Stimulated activated CD4-positive, alpha-beta T cell treated with anti-CD3 and anti-CD28 coated beads, Interleukin-12 subunit alpha, Interleukin-12 subunit beta, amount 100 ng/mL, for 24 hours (primary cell): ENCODE measurements at places on chromosomes 1 and 21.
A peak's percentile ranks its signal among the peaks of the same experiment; 100 is the strongest.

GRCh38 chr1:220999872-221000863 lies 120.9 kb downstream of the HLX start:
- DNase-seq = no peak

DNA sequence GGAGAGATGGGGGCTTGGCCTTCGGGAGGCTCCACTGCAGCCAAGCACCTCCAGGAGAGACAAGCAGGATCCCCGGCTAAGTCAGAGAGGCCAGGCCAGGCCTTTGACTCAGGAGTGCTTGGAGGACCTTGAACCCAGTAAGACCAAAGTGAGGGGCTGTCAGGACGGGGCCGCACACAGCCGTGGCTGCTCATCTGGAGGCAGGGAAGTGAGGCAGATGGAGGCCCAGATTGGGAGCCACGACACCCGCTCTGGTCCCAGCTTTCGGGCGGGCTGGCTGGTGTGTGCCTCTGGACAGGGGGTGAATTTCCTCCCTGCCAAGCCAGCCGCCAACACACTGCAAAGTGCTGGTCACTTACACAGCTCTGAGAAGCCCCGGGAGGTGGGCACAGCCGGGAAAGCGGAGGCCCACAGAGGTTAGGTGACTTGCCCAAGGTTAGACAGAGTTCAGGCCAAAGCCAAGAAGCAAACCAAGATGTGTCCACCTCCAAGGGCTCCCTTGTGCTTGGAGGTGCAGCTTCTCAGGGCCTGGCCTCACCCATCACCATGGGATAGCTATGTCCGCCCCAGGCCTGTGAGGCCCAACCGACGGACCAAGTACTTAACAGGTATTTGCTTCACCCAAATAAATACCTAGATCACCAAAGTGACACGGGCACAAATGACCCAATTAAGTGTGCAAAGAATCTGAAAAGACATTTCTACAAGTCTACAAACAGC lies 58.3 kb downstream of the CHD5 start:
- no peak for DNase-seq

- DNase-seq = peak; percentile 76
These were observed 2.7 kb upstream of the MYOC start for GRCh38 chr1:171654942-171655745.

DNA sequence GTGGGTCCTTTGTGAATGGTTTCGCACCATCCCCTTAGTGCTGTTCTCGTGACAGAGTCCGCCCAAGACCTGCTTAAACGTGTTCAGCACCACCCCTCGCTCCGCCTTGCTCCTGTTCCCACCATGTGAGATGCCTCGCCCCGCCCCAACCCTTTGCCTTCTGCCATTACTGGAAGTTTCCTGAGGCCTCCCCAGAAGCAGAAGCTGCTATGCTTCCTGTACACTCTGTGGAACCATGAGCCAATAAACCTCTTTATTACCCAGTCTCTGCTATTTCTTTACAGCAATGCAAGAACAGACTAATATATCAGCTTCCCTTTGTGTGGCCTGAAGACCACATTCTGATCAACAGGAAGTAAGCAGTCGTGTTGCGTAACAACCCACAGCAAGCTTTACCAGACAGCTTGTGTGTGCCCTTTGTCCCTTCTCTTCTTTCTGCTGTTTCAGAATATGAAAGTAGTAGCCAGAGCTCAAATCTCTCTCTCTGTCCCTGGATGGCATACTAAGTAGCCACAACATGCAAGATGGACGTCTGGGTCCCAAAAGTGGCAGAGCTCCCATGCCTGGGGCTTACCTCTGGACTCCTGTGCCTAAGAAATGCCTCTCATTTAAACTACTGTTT lies 14.1 kb downstream of the HENMT1 start:
- peak; percentile 33 for DNase-seq

DNA sequence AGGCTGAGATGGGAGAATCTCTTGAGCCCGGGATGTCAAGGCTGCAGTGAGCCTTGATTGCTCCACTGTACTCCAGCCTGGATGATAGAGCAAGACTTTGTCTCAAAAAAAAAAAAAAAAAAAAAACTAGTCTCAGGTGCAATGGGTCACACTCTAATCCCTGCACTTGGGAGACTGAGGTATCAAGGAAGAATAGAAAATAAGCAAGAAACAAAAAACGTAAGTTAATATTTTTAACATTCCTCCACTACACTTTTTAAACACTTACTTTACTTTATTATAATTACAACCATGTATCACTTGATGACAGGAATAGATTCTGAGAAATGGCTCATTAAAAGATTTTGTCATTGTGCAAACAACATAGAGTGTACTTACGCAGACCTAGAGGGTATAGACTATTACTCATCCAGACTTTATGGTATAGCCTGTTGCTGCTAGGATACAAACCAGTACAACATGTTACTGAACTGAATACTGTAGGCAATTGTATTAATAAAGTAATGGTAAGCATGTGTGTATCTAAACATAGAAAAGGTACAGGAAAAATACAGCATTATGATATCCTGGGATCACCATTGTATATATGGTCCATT lies 1244.1 kb upstream of the ADGRL4 start:
- DNase-seq = no peak

- peak; percentile 51 for DNase-seq
These were observed 5.3 kb upstream of the SLC6A9 start for GRCh38 chr1:44036409-44037139.

GRCh38 chr1:245651093-245651492 lies 496.3 kb downstream of the KIF26B start:
- no peak for DNase-seq
